AG09309 (cell line): ENCODE measurements at places on chromosomes 5 and 9.
A peak's percentile ranks its signal among the peaks of the same experiment; 100 is the strongest.

- peak; percentile 77 for DNase-seq
These were observed 43.4 kb upstream of the CDKN2B start for GRCh38 chr9:22052376-22052945.

DNA sequence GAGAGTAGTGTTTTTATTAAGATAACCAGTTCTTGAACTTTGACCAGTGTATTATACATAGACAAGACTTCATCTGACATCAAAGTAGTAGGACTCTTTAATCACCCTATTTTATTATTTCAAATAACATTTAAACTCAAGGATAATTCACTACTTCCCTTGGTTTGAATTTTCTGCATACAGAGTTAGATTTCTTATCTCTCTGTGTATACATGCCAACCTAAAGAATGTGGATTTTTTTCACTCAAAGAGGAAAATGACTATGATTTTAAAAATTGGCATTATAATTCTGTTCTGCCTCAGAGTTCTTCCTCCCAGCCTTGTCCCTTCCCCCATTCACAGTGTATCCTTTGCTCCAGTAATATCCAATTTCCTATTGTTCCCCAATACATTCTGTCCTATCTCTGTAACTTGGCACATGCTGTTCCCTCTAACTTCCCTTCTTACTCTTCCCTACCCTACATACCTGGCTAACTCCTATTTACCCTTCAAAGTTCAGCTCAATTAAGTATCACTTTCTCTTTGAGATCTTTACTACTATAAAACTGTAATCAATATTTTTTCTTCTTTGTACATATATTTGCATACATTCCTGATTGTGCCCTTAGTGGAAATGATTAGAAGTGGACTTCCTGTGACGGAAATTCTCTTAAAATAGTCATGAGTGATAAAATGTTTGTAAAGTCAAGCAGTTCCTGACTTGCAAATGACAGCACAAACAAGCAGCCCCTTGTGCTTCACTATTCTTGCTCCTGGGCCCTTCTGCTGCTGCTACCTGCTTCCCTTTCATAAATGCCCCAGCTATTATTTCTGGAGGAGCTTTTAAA, 38.1 kb upstream of the DENND4C start:
- no peak for DNase-seq

DNA sequence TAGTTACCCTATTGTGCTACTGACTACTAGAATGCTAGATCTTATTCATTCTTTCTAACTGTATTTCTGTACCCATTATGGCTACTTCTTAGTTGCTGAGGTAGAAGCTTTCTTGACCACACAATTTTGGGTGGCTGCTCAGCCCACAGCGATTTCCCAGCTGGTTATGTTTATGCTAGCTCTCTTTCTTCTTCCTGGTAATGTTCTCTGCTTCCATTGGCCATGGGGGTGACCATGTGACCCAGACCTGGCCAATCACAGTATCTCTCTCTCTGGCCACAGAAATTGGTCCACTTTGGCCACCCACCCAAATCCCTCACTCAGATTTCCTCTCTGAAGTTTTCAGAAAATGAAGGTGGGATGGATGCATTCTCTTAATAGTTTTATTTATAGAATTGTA, 427.9 kb upstream of the CLINT1 start:
- DNase-seq, result no peak

GRCh38 chr5:154829181-154829588, 21.2 kb downstream of the FAXDC2 start:
- DNase-seq, result no peak

DNA sequence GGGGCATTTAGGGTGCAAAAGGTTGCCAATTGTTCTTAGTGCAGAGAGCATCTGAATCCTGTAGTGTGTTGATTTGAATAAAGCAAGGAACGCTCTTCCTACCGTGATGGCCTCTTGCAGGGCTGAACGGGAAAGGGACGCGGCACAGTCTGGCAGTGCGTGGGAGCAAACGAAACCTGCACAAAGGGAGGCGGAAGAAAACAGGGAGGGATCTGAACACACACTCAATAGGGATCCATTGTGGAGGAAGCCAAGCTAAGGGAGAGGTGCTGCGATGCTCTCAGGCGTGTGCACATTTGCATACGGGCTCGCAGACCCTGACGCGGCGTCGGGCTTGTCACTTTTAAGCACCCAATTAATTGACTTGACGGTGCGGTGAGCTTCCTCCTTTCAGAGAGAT, 414.0 kb upstream of the IRX1 start:
- DNase-seq, result no peak

DNA sequence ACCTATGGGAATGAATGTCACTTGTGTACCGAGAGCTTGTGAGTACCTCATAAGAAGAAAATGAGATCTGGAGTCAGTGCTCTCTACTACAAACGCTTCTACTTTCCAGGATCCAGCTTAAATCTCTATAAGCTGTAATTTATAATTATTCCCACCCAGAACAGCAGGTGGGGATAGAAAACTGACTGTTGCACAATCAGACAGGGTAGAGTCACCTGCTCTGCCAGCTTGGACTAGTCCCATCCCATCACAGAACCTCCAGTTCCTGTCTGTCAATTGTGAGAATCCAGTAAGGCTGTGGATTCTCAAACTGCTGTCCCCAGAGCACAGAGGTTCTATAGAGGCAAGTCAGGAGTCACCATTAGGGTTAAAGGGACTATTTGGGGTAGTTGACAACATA, 2.0 kb downstream of the SPINK7 start:
- DNase-seq, result no peak

DNA sequence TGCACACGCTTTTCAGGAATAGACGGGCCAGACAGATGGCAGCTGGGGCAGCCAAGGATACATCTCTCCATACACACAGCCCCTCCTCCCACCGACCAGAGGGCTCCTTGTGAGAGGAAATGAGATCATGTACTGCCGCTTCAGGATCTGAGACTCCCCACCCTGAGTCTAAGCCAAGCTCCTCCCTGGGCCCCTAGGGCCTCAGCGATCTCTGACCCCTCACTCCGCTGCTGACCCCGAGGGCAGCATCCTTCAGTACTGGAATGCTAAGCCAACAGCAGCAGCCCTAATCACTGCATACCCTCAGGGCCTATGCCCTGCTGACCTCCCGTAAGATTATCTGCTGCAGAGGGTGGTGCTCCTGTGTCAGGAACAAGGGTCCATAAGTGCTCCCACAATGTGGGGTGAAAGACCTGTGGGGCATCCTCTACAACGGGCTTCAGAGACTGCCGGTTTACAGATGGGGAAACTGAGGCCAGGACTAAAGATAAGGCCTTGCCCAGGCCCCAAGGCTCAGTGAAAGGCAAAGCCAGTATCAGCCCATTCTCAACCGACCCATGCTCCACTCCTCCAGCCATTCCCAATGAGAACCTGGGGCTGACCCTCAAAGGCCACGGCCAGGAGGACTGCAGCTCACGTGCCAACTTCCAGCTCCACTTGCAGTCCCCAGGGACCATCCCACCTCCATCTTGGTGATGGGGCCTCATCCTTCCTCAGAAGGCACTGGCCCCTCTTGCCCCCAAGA, 37.5 kb downstream of the BICD2 start:
- no peak for DNase-seq

- DNase-seq, result no peak
These were observed 93.9 kb upstream of the IL33 start for GRCh38 chr9:6121707-6122106.
